ENCODE measurements at places on chromosomes 7 and 10. TPM values are rescaled to one million over a fixed set of nuclear protein-coding genes. Genes with fewer than 3 reads are reported as not detected.

PLAC9 gene
- 5.5 TPM for polyA plus RNA-seq

SUGCT gene
- polyA plus RNA-seq: 1.7 TPM

PAXIP1 gene
- polyA plus RNA-seq: 5.2 TPM

PRSS37 gene
- not detected for polyA plus RNA-seq

KIF20B gene
- 3.6 TPM for polyA plus RNA-seq

SEC23IP gene
- polyA plus RNA-seq: 7.9 TPM
